Type B pancreatic cell (in vitro differentiated cells): ENCODE measurements at places on chromosomes 7 and 10.

- peak; percentile 75 for DNase-seq
These were observed at the start of gene ARHGAP21 for GRCh38 chr10:24723788-24724380. Gene ARHGAP21 (minus strand): TSS chr10:24723887. CDS start chr10:24721899, 1,988 bp downstream.

- DNase-seq = peak; percentile 39
These were observed 244.5 kb upstream of the PITRM1 start for GRCh38 chr10:3417096-3417495.

DNA sequence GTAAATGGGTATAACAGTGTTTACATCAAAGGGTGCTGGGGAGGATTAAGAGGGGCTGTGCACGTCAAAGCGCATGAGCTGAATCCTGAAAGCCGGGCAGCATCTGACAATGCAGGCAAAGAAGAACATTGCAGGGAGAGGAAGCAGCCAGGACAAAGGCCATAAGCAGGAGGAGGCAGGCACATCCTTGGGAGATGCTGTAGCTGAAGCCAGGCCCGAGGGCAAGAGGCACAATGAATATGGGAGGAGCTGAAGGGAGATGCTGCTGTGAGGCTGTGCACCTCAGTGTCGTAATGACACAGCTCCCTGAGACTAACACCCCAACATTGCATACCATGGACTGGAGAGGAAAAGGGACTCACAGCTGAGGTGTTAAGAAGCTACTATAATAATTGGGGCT is 129.2 kb downstream of the BTAF1 start:
- DNase-seq = no peak

DNA sequence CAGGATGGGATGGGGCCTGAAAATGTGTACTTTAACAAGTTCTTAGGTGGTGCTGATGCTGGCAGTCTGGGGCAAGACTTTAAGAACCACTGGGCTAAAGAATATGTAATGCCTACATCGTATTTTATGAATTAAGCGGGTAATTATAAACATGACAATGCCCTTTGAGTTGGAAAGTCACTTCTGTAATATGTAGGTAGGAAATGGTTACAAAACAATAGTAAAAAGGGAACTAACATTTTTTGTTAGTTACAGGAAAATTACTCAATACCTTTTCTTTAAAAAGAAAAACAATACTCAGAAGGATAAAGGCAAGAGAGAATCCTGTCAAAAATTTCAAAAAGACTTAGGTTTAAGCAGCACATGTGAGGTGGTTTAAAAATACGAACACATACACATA is 48.3 kb upstream of the STEAP4 start:
- no peak for DNase-seq

DNA sequence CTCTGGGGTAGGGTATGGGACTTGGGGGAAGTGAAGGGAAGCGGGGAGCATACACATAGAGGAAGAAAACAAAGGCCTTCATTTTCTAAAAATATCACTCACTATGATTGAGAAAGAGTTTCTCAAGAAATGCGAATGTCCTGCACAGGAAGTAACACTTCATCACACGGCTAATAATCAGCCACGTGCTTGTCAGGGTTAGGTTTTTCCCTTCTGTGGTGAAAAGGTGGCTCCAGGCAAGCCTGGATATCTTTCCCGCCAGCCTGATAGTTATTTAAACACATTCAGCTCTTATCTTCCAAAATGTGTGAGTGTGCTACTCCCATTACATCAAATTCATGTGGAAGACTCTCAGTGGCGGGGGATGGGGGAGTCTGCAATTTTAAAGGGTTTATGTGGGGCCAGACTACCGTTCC is 166.4 kb upstream of the ADO start:
- no peak for DNase-seq

- DNase-seq = no peak
These were observed 5.8 kb downstream of the IFIT1 start for GRCh38 chr10:89398003-89398749.

- DNase-seq = no peak
These were observed 188.2 kb downstream of the SKIDA1 start for GRCh38 chr10:21337171-21337792.

- no peak for DNase-seq
These were observed 32.9 kb downstream of the NRCAM start for GRCh38 chr7:108423089-108423989.

DNA sequence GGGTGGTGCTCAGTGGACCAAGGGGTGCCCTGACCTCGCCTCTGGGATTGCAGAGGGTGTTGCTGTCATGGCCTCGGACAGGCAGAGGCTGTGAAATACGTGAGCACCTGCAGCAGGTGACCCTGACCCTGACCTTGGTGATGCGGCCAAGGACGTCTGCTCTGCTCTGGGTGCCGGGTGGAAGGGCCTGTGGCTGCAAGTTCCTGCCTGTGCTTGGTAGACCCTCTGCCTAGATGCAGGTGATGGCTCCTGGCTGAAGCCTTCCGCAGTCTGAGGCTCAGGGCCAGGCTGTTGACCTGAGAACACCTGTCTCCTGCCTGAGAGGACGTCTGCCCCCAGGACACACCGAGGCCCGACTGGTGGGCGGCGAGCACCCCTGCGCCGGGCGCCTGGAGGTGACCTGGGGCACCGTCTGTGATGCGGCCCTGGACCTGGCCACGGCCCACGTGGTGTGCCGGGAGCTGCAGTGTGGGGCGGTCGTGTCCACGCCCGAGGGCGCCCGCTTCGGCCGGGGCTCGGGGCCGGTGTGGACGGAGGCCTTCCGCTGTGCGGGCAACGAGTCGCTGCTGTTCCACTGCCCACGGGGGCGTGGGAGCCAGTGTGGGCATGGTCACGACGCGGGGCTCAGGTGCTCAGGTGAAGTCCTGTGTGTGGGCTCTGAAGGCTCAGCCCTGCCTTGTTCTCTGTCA is 4.4 kb downstream of the SCART1 start:
- peak; percentile 66 for DNase-seq

DNA sequence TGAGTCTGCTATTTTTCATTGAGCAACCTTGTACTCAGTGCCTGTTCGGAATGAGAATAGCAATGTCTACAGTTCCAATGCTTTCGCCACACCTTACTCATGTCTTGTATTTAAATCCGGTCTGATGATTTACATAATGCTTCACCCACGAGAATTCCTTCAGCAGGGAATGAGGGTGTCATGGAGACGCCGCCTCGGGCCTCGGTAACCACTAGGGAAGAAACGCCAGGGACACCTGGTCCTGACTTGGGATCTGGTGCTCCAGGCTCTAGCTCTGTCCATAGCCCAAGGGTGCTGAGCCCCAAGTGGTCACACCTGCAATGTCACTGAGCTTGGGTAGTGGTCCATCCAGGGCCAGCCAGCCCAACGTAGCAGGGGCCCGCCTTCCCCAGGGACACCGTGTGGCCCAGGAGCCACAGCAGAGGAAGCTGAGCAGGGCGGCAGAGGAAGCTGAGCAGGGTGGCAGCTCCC is 37.4 kb downstream of the PRKAG2 start:
- DNase-seq = no peak

DNA sequence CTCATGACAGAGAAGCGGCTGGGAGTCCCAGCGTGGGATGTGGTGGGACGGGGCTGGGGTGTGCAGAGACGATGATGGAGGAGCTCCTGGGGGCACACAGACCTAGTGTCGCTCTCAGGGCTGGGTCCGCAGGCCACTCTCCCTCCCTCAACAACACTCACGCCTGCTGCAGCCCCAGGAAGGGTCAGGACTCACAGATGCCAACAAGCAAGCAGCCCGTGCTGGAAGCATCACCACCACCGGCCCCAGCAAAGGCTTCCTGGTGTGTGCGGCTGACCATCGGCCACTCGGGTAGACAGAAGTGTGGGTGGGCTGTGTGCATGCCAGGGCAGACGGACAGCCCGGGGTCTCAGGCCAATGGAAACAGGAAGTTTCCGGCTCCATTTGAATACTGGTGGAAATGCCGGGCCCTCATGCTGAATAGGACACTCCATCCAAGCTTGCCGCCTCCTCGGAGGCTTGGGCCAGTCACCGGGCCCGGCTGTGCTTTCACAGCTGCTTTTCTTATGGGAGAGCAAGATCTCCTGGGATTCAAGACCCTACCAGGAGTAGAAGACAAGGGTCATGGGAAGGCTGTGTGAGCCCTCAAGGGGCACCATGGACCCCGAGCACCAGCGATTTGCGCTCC is 178.1 kb downstream of the ELFN1 start:
- no peak for DNase-seq

GRCh38 chr10:118365702-118366101 is 23.6 kb upstream of the FAM204A start:
- no peak for DNase-seq

- DNase-seq = no peak
These were observed 1.4 kb downstream of the PARD3 start for GRCh38 chr10:34813626-34814222.

- DNase-seq = no peak
These were observed 6.5 kb upstream of the RET start for GRCh38 chr10:43070121-43071085.

- no peak for DNase-seq
These were observed 1157.3 kb downstream of the SORCS3 start for GRCh38 chr10:105798328-105798889.

DNA sequence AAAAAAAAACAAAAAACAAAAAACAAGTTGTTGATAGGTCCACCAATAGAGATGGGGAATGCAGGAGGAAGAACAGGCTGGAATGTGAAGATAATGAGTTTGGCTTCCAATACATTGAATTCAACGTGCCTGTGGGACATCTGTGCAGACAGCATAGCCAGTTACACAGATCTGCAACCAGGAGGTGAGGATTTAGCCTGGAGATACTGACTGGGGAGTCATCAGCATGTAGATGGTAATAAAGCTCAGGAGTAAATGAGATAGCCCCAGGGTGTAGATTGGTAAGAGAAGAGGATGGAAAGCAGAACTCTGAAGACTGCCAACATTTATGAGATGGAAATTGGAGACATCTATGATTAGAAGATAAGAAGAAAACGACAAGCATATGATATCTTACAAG is 4.7 kb upstream of the TRIM8 start:
- DNase-seq = no peak

- no peak for DNase-seq
These were observed 189.6 kb downstream of the TMEM178B start for GRCh38 chr7:141263508-141263907.

DNA sequence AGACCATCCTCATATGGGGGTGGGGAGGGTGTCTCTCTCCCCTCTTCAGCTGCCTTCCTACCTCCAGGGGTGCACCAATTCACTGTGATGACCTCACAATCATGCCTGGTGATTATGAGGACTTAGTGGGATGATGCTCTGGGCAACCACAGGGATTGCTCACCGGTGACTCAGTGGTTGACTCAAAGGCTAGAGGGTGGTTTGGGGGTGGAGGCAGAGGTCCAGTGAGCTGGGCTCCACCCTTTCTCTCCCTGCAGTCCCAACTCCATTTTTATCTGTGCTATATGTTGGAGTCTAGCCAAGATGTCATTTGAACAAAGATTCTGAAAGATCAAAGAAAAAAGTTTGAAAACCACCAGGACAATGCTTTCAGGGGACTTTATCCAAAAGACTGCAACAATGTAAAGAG is 286.9 kb downstream of the KCNMA1 start:
- DNase-seq = no peak

GRCh38 chr7:46080595-46081159 is 159.6 kb upstream of the IGFBP3 start:
- no peak for DNase-seq

- DNase-seq = no peak
These were observed 288.8 kb downstream of the USP6NL start for GRCh38 chr10:11322698-11323097.

GRCh38 chr7:27151931-27152815 is at the start of gene HOXA3:
Gene HOXA3 (minus strand): TSS chr7:27152583. CDS start chr7:27110640, 41,943 bp downstream.
- DNase-seq = peak; percentile 68

DNA sequence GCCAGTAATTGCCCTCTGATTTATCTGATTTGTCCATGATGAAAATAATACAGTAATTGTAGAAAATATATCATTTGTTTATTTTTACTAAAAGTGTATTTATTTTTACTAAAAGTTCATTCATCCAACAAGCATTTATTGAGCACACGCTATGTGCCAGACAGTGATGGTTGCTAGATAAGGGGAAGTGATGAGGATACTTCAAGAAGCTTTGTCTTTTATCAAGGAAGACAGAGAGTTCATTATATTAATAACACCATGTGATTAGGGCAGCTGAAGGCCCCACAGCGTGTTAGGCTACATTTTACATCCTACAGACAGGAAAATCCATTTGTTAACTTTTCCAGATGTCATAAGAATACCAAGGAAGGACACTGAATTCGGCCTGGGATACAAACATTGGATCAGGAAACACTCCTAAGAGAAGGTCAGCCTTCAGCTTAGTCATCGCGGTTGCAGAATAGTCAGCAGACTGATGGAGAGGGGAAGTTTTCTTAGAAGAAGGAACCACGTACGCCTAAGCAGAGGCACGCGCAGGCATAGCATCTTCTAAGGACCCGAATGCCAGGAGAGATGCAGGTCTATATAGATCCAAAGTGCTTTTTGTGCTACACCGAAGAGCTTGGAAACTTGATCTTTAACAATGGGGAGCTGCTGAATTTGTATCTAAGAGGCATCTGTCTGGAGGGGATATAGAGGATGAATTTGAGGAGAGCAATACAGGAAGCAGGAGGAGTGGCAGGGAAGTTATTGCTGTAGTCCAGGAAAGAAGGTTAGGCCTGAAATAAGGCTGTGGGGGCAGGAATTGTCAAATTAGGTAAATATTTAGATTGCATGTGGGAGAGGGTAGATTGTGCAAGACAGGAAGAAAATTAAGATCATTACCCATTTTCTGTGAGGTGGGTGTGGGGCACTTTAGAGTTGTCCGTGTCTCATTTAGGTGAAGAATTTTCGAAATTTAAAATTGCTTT is 85.7 kb downstream of the LRGUK start:
- DNase-seq = no peak

- DNase-seq = no peak
These were observed 11.0 kb downstream of the RRP12 start for GRCh38 chr10:97390091-97390490.

GRCh38 chr7:131480384-131481315 is 75.8 kb downstream of the PODXL start:
- no peak for DNase-seq

DNA sequence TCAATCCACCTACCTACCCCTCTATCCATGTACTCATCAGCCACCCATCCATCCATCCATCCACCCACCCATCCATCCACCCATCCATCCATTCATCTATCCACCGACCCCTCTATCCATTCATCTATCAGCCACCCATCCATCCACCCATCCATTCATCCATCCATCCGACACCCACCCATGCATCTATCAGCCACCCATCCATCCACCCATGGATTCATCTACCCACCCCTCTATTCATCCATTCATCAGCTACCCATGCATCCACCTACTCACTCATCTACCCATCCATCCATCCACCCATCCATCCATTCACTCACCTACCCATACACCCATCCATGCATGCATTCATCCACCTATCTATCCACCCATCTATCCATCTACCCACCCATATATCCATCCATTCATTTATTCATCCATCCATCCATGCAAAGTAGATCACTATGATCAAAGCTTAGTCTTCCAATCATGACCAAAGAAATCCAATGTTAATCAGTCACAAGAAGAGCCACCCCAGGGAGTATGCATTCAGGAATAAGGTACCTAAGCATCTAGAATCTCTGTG is 27.7 kb upstream of the ZNF467 start:
- no peak for DNase-seq
